ENCODE measurements at places on chromosomes 6 and 20. TPM values are rescaled to one million over a fixed set of nuclear protein-coding genes. Genes with fewer than 3 reads are reported as not detected.

- no peak for DNase-seq
These were observed 120.5 kb downstream of the MAP3K7 start for GRCh38 chr6:90466154-90466940.

- DNase-seq, result no peak
These were observed 89.9 kb downstream of the GPR6 start for GRCh38 chr6:110067837-110068591.

GRCh38 chr6:87738000-87738399, 36.0 kb upstream of the AKIRIN2 start:
- DNase-seq, result no peak

OSBPL2 gene
- total RNA-seq, result 85.3 TPM

RSPH3 gene
- total RNA-seq, result 25.2 TPM

- DNase-seq, result peak; percentile 32
These were observed 14.6 kb downstream of the GCLC start for GRCh38 chr6:53530346-53530745.

- DNase-seq, result no peak
These were observed 19.7 kb downstream of the FAM217A start for GRCh38 chr6:4059115-4059777.

- DNase-seq, result no peak
These were observed 15.0 kb upstream of the ABHD16B start for GRCh38 chr20:63846128-63846771.

GRCh38 chr6:169654598-169655391, 47.0 kb downstream of the WDR27 start:
- peak; percentile 76 for DNase-seq

ZNF133 gene
- 12.7 TPM for total RNA-seq

KCNB1 gene
- total RNA-seq, result 7.1 TPM

PAX1 gene
- total RNA-seq, result not detected

DNA sequence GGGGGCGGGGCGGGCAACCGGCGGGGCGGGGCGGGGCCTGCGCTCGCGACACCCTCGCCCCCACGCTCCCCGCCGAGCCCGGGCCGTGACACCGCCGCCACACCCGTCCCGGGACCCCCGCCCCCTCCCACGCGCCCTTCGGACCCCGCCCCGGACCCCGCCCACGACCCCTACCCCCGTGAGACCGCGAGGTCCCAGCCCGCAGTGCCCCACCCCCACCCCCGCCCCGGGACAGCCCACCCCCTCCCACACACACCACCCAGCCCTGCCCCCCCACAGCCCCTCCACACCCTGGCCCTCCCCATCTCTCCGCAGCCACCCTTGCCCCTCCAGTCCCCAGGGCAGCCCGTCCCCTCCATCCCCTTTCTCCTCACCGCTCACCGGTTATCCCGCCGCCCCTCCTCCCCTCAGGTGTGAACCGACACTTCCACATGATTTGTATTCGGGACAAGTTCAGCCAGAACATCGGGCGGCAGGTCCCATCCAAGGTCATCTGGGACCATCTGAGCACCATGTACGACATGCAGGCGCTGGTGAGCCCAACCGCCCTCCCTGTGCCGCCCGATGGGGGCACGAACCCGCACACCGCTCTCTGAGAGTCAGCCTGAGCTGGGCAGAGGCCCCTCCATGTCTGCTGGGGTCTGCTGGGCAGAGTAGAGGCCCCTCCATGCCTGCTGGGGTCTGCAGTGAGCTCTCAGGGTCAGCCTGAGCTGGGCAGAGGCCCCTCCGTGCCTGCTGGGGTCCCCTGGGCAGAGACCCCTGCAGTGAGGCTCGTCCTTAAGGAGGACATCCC, 622 bp downstream of the MRGBP start:
- DNase-seq, result no peak

DEFB132 gene
- total RNA-seq, result not detected

- DNase-seq, result peak; percentile 34
These were observed 79.5 kb downstream of the ZMYND8 start for GRCh38 chr20:47276851-47277534.

DNA sequence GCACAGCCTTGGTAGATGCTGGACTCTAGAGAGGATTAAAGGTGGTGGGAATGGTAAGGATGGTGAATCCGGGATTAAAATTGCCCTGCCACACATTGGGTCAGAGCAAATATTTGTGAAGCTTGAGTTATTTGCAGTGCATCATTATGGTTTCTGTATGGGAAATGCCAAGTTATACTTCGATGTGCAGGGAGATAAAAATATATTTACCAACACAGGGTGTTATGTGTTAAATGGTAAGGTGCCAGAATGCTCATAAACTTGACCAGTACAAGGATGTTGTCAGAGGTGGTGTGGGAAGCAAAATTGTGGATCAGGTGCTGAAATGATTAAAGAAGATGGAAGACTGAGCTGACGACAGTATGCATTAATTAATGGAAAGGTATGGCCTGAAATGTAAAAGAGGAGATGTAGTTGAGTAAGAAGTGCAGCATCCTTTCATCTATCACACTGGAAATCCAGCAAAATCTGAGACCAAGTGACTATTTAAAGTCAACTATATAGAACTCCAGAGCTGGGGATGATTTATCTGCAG, 262.3 kb downstream of the ADGB start:
- no peak for DNase-seq

DNA sequence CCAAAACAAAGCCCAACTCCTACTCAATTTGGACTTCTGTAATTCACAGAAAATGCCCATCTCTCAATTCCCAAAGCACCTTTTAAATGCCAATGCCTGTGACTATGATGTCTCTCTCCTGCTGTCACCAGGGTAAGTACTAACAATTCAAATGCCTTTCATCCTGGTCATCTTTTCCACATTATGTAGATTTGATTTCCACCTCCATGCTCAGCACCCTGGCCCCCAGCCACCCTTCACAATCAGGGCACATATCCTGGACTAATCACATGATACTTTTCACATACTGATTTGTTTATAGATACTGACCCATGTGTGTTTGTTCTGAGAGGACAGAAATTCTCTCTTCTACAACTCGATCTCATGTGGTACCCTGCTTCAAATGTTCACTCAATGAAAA, 236.3 kb downstream of the PTPRK start:
- DNase-seq, result no peak

SLC17A1 gene
- total RNA-seq, result 0.63 TPM

- no peak for DNase-seq
These were observed 33.1 kb upstream of the MCUR1 start for GRCh38 chr6:13847326-13848050.

- DNase-seq, result no peak
These were observed 23.1 kb upstream of the TMEM242 start for GRCh38 chr6:157346373-157346772.

ZSCAN16 gene
- total RNA-seq, result 5.8 TPM

GRCh38 chr6:105882828-105883227, 203.3 kb upstream of the PRDM1 start:
- no peak for DNase-seq

GRCh38 chr6:15513131-15513771, 149.6 kb downstream of the DTNBP1 start:
- DNase-seq, result no peak

SYCP2L gene
- 0.37 TPM for total RNA-seq

- DNase-seq, result no peak
These were observed 11.2 kb downstream of the CST5 start for GRCh38 chr20:23868321-23868720.

DNA sequence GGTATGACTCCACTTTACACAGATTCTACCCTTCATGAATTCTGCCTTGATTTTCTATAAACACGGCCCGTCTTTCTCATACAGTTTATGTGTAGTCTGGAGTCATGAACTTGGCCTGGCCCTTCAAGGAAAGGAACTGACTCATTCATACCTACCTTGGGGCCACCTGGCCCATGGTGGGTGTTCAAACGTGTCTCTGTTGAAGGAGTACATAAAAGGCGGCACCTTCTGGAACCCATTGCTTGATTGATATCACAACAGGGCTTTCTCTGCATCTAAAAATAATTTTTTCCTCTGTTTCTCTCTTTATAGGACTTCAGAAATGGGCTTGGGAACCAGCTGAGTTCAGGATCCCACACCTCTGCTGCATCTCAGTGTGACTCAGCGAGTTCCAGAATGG, 363.0 kb upstream of the SOX4 start:
- no peak for DNase-seq

JPH2 gene
- total RNA-seq, result 48.9 TPM

TMEM244 gene
- not detected for total RNA-seq

C6orf58 gene
- total RNA-seq, result not detected

DNA sequence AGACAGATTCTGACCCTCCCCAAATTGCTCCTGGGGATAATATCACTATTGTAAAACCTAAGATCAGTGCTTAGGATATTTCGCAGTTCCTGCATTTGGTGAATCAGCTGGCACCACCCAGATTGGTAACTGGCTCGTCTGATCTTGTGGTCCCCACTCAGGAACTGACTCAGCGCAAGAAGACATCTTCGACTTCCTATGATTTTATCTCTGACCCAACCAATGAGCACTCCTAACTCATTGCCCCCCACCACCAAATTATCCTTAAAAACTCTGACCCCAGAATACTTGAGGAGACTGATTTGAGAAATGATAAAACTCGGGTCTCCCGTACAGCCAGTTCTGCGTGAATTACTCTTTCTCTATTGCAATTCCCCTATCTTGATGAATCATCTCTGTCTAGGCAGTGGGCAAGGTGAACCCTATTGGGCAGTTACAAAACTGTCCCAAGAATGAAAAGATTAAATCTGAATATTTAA, 55.7 kb upstream of the PRND start:
- no peak for DNase-seq

DNA sequence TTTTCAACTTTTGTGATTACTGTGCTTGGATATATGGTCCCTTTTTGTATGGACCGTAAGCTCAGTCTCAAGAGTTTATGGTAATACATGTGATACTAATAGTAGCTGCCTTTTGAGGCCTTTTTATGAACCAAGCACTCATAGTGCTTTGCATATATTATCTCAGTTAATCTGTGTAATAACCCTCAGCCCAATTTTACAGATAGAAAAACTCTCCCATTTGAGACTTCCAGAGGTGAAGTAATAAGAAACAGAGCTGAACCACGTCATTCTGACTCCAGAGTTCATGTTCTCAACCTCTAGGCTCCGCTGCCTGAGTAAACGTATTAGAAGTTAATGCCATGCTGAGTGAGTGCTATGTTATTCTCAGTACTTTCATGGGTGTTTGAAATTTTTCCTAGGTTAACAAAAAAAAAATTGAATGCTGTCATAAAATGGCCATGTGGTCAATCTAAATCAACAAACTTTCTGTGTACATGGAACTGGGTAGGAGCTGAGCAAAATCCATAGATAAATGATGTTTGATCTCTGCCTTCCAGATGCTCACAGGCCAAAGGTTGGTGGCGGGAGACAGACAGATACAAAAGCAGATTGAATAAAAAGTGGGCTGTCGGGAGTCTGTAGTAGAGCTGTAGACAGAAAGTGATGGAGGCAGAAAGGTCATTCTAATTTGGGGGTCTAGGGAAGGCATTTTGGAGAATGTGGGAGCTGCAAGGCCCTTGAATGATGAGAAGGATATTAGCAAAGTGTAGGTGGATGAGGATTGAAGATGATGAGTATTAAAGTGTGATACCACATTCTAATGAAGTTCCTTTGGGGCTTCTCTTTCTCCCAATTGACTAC, 22.6 kb upstream of the ELOVL2 start:
- DNase-seq, result no peak

LZTS3 gene
- 54.1 TPM for total RNA-seq

CTCFL gene
- 0.17 TPM for total RNA-seq

- DNase-seq, result peak; percentile 42
These were observed 5.6 kb upstream of the PHACTR3 start for GRCh38 chr20:59598625-59599310.

DNA sequence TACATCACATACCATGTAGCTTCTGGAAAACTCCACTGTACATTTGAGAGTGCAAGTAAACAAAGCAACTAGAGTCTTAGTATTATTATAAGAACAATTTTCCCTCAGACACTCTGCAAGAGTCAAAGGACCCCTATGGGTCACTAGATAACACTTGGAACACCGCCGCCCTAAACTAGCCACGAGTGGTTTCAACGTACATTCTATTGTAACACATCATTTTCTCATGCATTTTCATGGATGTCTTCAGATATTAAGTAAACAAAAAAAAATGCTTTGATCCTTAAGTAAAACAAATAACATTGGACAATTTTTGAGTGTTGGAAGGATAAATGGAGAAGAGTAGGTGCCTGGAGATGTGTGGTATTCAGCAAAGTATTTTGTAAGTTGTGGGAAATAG, 3.2 kb upstream of the RNF146 start:
- DNase-seq, result no peak

- no peak for DNase-seq
These were observed 2.4 kb upstream of the BPIFA2 start for GRCh38 chr20:33165416-33166055.

RHAG gene
- total RNA-seq, result 0.52 TPM

DNA sequence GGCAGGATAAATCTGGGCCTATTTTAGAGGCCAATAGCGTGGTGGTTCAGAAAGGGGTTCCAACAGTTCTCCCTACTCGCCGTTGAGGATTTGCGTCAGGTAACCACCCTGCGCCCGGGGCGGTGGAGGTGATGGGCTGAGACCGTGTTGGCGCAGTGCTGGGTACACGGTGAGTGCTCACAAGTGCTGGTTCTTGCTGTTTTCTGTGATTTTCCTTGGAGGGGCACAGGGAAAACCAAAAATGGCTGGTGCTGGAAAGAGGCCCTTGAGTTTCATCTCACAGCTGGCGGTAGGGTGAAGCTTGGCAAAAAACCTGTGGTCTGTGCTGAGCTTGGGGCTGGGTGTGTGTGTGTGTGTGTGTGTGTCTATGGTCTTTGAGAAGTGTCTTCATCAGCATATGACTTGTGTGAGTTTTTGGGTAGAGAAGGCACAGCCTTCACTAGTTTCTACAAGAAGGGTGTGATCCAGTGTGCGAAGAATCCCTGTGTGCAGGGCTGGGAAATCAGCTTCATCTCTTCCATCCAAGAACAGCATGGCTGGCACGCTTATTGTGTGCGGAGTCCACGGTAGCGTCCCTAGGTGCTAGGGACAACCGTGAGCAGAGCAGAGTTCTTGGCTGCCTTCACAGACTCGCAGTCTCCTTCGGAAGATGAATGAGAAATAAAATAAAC, 35.3 kb upstream of the SCRT2 start:
- DNase-seq, result no peak

EFCAB8 gene
- total RNA-seq, result 0.20 TPM

NNAT gene
- 6.3 TPM for total RNA-seq

GRCh38 chr6:10112871-10113549, 301.9 kb downstream of the TFAP2A start:
- DNase-seq, result no peak

VGLL2 gene
- not detected for total RNA-seq

GRCh38 chr6:19477563-19477962, 359.6 kb upstream of the ID4 start:
- no peak for DNase-seq

DNA sequence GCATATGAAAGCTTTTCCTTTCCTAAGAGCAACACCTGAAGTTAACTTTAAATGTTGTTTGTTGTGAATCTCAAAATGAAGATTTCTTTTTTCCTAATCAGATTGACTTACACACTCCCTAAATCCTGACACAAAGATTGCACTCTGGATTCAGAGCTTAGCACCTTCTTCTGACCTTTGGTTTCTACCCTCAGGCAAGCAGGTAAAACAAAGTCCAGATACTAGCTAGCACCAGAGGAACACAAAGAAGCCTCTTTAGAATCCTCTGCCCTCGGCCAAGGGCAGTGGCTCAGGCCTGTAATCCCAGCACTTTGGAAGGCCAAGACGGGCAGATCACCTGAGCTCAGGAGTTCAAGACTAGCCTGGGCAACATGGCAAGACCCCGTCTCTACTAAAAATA, 14.5 kb downstream of the SERAC1 start:
- DNase-seq, result no peak
